M059J (cell line): ENCODE measurements at places on chromosomes 13 and 19.

DNA sequence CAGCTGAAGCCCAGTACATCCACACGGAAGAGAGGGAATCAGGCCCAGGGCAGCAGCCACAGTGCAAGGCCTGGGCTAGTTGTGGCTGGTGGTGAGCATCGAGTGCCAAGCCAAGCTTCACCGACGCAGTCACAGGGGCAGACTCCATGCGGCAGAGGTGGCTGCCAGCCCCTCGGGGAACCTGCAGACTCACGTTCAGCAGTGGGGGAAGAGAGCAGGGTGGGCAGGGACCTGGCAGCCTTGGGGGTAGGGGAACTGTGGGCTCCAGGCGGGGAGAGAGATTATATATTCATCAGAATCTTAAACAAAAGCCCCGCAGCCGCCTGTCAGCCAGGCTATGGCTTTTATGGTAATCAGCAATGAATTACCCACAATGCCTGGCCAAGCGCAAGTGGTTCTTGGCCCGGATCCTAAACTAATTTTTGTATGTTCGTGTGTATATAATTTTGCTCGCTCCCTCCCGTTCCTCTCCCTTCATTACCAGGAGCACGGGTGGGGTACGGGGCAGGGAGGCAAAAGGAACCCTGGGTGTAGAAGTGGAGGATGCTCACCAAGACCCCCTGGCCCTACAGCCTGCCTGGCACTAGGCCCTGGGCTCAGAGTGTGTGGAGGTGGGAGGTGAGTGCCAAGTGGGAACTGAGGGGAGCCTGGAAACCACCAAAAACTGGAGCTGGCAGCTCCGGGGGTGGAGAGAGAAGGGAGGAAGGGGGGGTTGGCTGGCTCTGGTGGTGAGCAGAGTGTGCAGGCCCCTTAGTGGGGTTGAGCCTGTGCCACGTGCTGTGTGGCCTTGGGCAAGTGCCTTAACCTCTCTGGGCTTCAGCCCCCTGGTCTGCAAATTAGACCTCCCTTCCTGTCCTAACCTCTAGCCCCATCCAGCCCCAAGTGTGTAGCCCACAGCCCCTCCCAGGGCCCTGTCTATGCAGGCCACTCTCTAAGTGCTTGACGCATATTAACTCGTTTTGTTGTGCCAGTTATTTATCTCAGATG is 31.9 kb downstream of the PTPRS start:
- DNase-seq, result peak; percentile 77

GRCh38 chr13:28409648-28410047 is 85.3 kb downstream of the FLT1 start:
- no peak for DNase-seq

DNA sequence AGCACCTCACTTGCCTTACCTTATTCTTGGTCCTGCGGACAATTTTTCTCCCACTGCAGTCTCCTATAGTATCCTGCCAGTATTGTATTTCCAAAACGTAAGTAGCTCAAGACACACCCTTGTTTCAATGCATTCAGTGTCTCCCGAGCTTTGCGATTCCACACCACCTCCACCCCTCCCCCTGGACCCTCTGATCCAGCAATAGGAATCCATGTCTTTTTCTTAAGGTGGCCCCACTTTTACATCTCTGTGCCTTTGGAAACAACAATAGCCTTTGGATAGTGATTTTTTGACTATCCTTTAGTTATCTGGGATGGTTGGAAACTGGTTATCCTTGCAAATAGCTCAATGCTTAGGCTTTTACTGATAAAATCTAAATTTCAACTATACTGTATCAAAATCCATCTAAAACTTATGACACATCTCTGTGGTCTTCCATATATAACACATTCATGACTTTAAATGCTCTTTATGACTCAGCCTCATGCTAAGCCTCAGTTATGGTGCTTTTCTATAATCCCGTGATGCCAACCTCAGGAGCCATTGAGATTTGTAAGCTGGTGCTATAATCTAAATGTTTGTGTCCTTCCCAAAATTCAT is 27.1 kb downstream of the FAM216B start:
- peak; percentile 27 for DNase-seq

GRCh38 chr19:4588291-4588761 is 28.8 kb upstream of the SEMA6B start:
- no peak for DNase-seq

- peak; percentile 67 for DNase-seq
Measured at GRCh38 chr19:43362179-43362578, 8.7 kb downstream of the CD177 start.

GRCh38 chr19:18995804-18996241 is 37.5 kb downstream of the SUGP2 start:
- DNase-seq, result peak; percentile 76

DNA sequence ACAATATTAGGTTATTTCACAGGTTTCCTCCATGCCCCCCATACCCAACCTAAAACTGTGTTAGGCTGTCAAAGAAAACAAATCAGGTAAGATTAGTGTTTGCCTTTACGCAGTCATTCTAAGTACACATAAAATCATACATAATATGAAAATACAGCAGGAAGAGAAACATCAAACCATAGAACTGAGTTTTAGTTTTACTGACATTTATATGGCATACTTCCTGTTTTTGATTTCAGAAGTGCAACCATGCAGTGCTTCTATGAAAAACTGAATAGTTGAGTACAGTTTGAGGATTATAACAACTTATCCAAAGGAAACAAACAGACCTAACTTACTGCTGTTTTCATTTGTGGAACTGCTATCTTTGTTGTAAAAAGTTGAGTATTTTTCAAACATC is 91.3 kb downstream of the KCNRG start:
- DNase-seq, result no peak

DNA sequence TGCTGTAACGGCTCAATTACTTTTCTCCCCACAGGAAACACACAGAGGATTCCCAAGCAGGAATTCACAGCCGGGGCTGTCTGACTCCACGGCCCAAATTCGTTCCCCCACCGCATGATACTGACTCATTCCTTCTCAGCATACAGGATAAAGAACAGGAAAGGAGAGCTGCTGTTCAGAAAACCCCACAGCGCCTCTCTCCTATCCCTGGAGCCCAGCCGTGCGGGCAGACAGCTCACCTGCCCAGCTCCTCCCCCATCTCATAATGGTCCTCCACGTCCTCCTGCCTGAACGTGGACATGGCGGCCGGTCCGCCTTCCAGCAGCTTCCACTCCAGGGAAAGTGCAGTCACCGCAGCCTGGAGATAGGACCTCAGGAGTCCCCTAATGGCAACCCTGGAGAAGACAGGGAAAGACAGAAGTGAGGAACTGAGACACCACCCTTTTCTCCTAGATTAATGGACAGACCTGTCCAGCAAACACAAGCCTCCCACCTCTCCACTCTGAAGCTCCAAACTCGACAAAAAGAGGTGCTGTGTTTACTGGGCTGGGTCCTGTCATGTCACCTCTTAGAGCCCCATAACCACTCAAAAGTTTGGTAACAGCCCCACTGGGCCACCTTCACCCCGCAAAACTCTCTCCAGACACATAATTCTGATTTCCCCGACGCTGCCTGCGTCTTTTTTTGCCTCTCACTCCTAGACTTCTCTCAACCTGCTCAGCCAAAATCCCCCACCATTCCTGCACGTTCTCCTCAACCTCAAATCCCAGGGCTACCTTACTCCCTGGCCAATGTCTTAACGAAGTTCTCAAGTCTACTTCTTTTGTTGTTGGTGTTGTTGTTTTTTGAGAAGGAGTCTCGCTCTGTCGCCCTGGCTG is 1.2 kb downstream of the DAPK3 start:
- peak; percentile 95 for DNase-seq

GRCh38 chr13:36362914-36363313 is 16.7 kb upstream of the SPART start:
- DNase-seq, result no peak
